ENCODE measurements at places on chromosomes 16 and 17.
A peak's percentile ranks its signal among the peaks of the same experiment; 100 is the strongest.

DNA sequence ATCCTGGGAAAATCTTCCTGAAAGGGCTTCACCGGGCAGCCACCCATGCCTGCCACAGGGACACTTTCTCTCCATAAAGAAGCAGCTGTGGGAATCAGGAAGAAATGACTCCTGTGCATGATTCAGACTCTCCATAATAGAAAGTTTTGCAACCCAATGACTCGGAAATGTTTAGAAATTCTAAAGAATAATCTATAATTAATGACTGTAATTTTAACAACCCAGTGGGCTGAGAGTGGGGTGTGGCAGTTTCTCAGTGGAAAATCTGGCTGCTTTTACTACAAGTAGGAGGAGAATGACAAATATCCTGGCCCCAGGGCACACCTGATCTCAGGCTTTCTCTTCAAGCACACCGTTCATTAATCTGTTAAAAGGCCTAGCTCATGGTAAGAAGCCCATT, 25.7 kb downstream of the IRF8 start:
- no peak for DNase-seq

GRCh38 chr17:67944035-67944434, 52.2 kb downstream of the C17orf58 start:
- no peak for DNase-seq

GRCh38 chr16:14121142-14121541, 50.0 kb downstream of the MRTFB start:
- DNase-seq, result no peak

DNA sequence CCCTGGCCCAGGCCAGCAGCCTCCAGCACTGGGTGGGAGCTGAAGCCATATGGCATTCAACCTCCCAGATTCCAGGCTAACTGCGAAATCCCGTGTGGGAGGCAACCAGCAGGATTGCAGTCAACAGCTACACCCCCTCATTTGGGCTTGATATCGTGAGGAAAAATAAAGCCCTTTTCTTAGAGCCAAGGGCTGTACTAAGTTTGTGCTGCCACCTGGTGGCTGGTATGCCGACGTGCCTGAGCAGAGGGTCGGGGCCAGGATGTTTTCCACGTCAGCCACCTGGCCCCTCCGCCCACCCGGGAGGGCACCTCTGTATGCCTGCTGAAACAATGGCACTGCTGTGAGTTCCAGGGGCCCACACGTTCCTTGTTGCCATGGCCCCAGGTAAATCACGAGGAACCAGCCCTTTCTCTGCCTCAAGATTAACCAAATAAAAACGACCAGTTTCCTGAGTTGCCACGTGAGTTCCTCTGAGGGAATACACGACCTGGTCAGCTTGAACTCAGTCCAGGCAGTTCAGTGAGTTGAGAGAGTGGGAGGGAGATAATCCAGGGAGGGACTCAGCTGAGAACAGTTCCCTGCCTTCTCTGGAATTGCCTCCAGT, 9.0 kb downstream of the TMEM98 start:
- DNase-seq, result peak; percentile 43

GRCh38 chr17:64400642-64401041, 10.0 kb upstream of the PECAM1 start:
- DNase-seq, result no peak

- DNase-seq, result no peak
Measured at GRCh38 chr17:60358606-60359225, 33.2 kb downstream of the USP32 start.

Data from NCI-H2029 (cell line).